ENCODE measurements at places on chromosomes 6 and 20.

- peak; percentile 83 for DNase-seq
These were observed 174.0 kb downstream of the GJA10 start for GRCh38 chr6:90068264-90068663.

DNA sequence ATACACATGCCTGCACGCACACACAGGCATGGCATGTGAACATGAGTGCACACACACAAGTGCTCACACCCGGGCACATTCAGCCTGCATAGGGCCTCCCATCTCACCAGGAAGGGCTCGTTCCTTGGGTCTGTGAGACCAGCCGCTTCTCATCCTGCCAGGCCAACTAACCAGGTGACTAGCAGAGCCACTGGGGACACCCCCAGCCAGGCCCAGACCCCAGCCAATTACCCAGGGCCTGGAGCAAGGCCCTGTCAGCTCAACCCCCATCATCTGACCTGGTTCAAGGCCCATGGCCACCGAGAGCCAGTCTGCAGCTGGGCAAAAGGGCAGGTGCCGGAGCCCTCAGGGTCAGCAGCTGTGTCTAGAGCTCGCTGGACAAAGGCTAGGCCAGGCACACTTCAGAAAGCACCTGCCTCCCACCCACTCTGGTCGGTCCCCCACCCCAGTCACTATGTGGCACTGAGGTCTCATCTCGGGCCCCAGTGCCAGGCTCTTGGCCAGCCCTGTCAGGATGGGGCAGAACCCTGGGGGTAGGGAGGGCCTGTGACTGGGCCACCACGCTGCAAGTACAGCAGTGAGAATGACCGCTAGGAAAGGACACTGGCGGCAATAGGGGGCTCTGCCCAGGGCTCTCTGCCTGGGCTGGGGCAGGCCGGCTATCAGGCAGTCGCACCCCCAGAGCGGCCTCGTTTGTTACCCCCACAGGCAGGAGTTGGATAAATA lies 26.8 kb upstream of the MRGBP start:
- DNase-seq: no peak

GRCh38 chr6:5248302-5249098 lies 12.2 kb downstream of the LYRM4 start:
- no peak for DNase-seq

- peak; percentile 83 for DNase-seq
These were observed 23.2 kb upstream of the GCM1 start for GRCh38 chr6:53171605-53172467.

GRCh38 chr20:1336699-1337367 lies 7.9 kb upstream of the SDCBP2 start:
- DNase-seq: no peak

DNA sequence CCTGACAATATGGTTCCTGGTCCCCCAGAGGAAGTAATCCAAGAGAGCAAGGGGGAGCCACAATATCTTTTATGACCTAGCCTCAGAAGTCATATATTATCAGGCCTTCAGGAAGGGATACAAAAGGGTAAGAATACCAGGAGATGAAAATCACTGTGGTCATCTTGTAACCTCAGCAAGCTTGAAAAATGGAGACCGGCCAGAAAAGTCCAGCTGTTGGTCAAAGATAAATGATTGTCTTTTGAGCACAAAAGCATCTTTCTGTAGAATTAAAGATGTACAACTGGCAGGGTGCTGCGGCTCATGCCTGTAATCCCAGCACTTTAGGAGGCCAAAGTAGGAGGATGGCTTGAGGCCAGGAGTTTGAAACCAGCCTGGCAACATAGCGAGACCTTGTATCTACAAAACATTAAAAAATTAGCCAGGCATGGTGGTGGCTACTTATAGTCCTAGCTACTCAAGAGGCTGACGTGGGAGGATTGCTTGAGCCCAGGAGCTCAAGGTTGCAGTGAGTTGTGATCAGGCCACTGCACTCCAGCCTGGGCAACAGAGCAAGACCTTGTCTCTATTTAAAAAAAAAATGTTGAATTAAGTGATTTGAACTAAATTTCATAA lies 118.0 kb upstream of the MARCKS start:
- DNase-seq: no peak

GRCh38 chr20:35312318-35312717 lies 20.1 kb upstream of the FAM83C start:
- DNase-seq: peak; percentile 65

DNA sequence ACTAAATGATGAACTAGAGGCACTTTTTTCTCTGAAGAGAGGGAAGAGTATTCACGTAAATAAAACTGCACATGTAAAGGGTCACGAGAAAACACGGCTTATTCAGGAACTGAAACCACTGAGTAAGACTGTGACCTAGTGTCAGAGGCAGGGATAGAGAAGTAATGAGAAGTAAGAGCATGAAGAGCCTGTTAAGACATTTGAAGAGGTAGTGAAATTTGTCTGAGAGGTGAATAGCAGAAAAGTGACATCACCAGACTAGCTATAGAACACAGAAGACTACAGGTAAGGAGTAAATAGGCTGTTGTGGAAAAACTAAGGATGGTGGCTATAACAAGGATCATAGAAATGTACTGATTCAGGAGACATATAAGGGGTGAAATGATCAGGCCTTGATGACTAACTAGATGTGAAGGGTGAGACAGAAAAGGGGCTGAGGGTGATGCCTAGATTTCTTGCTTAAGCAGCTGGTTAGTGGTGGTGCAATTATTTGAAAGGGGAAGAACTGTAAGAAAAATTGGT lies 76.8 kb downstream of the REV3L start:
- no peak for DNase-seq

DNA sequence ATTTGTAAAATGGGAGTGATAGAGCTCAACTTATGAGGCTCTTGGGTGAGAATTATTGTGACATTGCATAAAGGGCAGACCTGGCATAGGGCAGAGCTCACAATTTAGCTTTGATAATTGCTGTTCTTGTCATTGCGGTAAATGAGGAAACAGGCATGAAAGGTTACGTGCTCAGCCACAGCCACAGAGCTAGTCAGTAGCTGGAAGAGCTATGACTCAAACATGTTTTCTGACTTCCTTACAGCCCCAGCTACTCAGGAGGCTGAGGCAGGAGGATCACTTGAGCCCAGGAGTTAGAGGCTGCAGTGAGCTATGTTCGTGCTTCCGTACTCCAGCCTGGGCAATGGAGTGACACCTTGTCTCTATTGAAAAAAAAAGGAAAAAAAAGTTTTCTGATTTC lies 3.5 kb upstream of the GHRH start:
- no peak for DNase-seq

GRCh38 chr6:41487860-41488432 lies 58.2 kb upstream of the FOXP4 start:
- no peak for DNase-seq

DNA sequence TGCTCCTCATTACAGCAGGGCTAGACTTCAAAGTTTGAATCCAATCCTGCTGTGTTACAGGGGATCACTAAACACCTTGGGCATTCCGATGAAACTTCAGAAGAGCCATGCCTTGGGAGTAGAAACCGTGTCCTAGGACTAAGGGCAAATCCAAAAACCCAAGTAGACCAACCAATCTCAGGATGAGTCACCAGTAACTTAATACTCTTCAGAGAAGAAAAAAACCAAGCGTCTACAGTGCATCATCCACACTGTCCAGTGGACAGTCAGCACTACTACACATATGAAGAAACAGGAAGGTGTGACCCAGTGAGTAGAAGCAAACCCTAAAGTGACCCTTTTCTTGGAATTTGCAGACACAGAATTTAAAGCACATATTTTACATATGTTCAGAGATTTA lies 39.5 kb upstream of the VAPB start:
- DNase-seq: no peak

DNA sequence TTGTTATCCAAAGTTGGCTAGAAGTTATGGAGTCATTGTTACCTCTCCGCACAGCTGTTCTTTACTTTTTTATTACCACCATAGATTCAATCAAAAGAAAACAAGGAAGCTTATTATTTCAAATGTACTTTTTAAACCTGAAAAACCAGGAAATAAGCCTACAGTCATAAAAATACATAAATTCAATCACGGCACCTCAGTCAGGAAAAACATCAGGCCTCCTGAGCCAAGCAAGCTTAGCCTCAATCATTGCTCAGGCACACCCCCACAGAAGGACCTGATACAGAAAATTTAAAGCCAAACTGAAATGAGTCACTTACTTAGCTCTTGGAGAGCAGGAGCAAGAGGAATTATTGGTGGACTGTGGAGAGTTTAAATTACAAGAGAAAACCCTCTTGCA lies 44.3 kb downstream of the MARCKS start:
- DNase-seq: no peak

DNA sequence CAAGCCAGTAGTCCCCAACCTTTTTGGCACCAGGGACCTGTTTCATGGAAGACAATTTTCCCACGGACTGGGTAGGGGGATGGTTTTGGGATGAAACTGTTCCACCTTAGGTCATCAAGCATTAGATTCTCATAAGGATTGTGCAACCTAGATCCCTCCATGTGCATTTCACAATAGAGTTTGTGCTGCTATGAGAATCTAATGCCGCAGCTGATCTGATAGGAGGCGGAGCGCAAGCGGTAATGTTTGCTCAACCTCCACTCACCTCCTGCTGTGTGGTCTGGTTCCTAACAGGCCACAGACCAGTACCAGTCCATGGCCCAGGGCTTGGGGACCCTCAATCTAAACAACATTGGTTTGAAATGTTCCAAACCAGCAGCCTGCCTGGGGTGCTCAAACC lies 137.0 kb upstream of the STXBP5 start:
- DNase-seq: no peak

DNA sequence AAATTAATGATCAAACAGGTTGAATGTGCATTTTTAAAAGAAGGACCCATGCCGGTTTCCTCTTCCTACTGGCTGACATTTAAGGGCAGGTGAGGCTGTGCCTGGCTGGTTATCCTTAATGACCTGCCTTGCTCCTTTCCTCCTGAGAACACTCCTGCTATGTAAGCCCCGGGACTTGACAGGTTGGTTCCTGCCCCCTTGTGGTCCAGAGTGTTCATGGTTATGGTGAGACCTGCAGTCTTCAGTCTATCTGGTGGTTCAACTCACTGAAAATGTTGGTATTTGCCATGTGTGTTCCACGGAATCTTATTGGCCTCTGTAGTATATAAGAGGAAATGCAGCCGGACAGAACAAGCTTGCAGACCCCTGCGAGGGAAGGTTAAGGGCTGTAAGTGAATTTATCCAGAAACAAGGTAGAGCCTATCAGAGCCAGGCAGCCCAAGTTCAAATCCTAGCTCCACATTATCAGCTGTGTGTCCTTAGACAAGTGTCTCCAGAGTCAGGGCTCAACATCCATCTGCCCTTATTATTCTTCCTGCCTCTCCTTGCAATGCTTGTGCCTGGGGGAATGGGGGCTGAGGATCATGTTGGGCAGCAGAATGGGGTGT lies 5.2 kb upstream of the BPIFA3 start:
- DNase-seq: peak; percentile 68

GRCh38 chr6:140923048-140923447 lies 1209.7 kb upstream of the GJE1 start:
- DNase-seq: no peak

DNA sequence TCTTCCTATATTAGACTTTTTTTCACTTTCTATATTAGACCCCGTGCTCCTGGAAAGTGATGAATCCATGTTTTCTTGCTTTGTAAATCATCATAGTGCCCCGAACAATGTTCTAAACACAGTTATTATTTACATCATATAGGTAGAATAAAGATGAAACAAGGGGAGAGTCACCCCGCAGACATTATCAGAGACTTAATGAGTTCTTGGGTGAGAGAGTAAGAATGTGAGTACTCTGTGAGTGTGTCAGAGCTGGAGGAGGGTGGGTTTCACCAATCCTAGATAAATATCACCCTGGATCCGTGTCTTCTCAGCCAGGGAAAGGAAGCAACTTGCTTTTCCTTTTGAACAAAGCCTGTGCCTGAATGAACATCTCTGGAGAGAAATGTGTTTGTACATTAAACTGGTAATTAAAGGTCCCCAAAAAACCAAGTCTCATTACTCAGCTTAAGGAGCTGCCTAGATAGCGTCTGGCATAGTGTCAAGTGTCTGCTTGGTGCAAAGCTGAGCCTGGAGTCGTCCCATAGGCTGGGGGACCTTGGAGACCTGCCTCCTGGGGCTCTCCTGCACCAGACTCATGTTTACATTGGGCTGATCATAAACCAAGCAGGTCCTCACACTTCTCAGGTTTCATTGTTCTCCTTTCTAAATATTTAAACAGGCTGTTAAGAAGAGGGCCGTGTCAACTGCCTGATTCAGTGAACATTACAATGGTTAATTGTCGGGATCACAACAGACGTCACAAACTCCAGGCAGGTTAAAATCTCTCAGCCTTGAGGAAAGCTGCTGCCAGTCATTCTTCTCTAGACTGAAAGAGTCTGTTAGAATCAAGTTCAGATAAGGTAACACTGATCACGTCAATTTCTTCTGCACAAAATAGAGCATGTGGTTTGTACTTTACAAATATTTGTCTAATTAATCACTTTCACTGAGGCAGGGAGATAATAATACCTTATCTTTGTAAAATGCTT lies 179.7 kb upstream of the MYLIP start:
- peak; percentile 75 for DNase-seq

GRCh38 chr20:732727-733126 lies 35.6 kb downstream of the SLC52A3 start:
- no peak for DNase-seq

- no peak for DNase-seq
These were observed 898 bp downstream of the LAMA4 start for GRCh38 chr6:112253498-112253840.

- no peak for DNase-seq
These were observed 28.8 kb upstream of the TSHZ2 start for GRCh38 chr20:52943185-52943841.

DNA sequence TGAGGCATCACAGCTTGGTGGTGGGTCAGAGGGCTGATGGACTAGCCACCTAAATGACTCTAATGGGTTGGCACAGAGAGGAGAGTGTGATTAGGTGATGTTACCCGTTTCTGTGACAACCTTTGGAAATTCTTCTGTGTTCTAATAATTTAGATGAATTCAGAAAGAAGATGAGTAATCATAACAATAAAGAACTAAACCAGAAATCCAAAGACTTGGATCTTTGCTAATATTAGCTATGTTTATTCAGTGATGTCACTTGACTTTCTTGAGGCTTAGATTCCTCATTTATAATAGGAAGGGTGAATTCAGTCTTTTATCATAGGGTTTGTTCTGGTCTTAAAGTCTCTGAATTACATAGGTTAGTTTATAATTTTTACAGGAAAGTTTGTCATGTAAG lies 19.9 kb downstream of the CRYBG1 start:
- no peak for DNase-seq

GRCh38 chr20:48759631-48760245 lies 68.1 kb downstream of the PREX1 start:
- no peak for DNase-seq
